ENCODE measurements at places on chromosomes 7 and 10. TPM values are rescaled to one million over a fixed set of nuclear protein-coding genes. Genes with fewer than 3 reads are reported as not detected.

Gene EPO
- 0.18 TPM for polyA plus RNA-seq

Gene MPP7
- polyA plus RNA-seq, result 10.6 TPM

Gene MINPP1
- polyA plus RNA-seq, result 36.8 TPM

Gene PRKAR2B
- polyA plus RNA-seq, result 50.9 TPM

Gene SORBS1
- 30.8 TPM for polyA plus RNA-seq

Gene DNA2
- 13.3 TPM for polyA plus RNA-seq

Gene LRRD1
- polyA plus RNA-seq, result 0.40 TPM

Gene C10orf62
- not detected for polyA plus RNA-seq

Gene C7orf57
- 0.97 TPM for polyA plus RNA-seq

Gene TMEM140
- 33.6 TPM for polyA plus RNA-seq

Gene EVX1
- not detected for polyA plus RNA-seq

Gene HOGA1
- 49.9 TPM for polyA plus RNA-seq

Gene HMX3
- polyA plus RNA-seq, result not detected

Gene ITGA8
- polyA plus RNA-seq, result 44.2 TPM

Gene HOXA11
- polyA plus RNA-seq, result 40.7 TPM

Gene DDC
- 78.5 TPM for polyA plus RNA-seq

Gene PRPS1L1
- not detected for polyA plus RNA-seq

Gene FAM25A
- polyA plus RNA-seq, result not detected

Gene ITPRID1
- polyA plus RNA-seq, result not detected

Gene TIMM23
- polyA plus RNA-seq, result 70.4 TPM

Gene PALD1
- 11.2 TPM for polyA plus RNA-seq

Gene NPC1L1
- polyA plus RNA-seq, result 2.2 TPM

Gene IL6
- 4.9 TPM for polyA plus RNA-seq

Gene IGFBP3
- 175 TPM for polyA plus RNA-seq

Gene HOXA3
- 38.6 TPM for polyA plus RNA-seq

Data from left renal pelvis (tissue), 4 donors.